Suprapubic skin (tissue), 4 donors: ENCODE measurements at places on chromosomes 11 and 22. TPM values are rescaled to one million over a fixed set of nuclear protein-coding genes. Genes with fewer than 3 reads are reported as not detected.

MS4A18 gene
- total RNA-seq, result not detected

GRCh38 chr11:128804481-128804880, 62.6 kb downstream of the KCNJ1 start:
- no peak for DNase-seq
- no peak overlapping the region for H3K4me3 ChIP-seq
- H3K36me3 ChIP-seq, result peaks cover 6% of the 10 kb centered on the region
- no peaks in the 10 kb centered on the region for H3K4me1 ChIP-seq
- no peak overlapping the region for H3K27ac ChIP-seq

DNA sequence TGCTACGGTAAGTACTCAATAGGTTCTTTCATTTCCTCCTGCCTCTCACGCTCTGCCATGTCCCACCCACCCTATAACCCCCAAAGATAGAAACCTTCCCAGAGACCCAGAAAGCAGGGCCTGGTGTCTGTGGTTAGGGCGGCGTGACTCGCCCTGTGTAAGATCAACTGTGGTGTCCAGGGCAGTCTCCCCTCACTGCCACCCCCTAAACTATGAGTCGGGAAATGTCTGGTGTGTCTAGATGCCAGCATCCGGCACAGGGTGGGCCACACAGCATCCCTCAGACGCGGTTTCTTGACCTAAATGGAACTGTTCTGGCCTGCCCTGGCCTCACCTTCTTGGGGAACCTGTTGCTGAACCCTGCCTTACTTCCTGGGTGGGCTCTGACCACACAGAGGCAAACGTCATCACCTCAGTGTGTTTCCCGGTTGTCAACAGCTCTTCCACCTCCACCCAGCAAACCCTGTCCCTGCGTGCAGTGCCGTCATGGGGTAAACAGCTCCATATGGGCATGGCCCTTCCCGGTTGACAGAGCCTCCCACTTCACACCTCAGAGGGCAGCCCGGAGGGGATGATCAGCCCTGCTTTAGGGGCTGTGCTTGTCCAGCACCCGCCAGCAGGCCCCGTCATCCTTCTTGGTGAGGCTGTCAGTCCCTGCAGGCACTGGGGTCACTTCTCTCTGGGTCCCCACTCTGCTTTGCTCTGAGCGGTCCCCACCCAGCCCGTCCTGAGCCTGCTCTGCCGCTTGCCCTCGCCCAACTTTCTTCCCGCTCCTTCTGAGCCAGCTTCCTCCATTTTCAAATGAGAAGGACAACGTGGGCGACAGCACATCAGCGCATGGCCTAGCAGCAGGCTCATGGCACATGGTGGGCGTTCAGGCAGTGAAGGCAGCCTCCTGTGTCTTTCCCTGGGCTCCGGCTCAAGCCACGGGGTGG, 6.0 kb downstream of the WNT11 start:
- no peak for DNase-seq
- H3K27ac ChIP-seq, result no peak overlapping the region
- H3K36me3 ChIP-seq, result no peaks in the 10 kb centered on the region
- no peak overlapping the region for H3K4me3 ChIP-seq
- H3K4me1 ChIP-seq, result no peaks in the 10 kb centered on the region
- H3K27me3 ChIP-seq, result peaks cover 5% of the 10 kb centered on the region

OR56A4 gene
- not detected for total RNA-seq

DNA sequence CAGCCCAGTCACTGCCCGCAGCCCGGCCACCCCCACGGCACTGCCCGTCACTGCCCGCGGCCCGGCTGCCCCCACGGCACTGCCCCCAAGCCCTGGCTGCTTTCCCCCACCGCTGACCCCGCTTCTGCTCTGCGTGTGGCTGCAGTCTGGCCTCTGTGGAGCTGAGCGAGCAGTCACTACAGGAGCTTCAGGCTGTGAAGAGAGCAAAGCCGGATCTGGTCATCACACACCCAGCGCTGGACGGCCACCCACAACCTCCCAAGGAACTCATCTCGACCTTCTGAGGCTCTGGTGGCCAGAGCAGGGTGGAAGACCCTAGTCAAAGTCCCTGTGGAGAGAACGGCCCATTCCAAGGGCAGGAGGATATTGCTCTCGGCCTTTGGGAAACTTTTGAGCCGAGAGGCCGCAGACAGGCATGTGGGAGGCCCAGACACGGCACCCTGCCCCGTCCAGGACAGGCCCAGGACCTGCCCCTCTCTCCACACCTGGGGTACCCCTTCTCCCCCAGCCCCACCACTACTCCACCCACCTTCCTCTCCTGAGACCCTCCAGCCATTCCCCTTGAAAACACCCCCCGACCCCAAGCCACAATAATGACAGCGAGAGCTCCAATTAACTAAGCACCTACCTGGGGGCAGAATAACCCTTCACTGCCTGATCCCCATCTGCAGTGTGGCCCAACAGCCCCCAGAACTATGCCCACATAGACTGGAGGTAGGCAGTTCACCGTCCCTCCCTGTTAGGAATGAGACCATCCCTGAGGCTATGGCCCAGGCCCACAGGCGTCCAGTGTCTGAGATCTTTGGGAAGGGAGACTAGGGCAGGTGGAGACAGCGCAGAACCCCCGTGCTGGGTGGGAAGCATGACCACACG, 3.7 kb upstream of the PGGHG start:
- peak; percentile 72 for DNase-seq
- peaks cover 40% of the 10 kb centered on the region for H3K4me1 ChIP-seq
- no peaks in the 10 kb centered on the region for H3K36me3 ChIP-seq
- no peak overlapping the region for H3K4me3 ChIP-seq
- no peak overlapping the region for H3K27ac ChIP-seq

DNA sequence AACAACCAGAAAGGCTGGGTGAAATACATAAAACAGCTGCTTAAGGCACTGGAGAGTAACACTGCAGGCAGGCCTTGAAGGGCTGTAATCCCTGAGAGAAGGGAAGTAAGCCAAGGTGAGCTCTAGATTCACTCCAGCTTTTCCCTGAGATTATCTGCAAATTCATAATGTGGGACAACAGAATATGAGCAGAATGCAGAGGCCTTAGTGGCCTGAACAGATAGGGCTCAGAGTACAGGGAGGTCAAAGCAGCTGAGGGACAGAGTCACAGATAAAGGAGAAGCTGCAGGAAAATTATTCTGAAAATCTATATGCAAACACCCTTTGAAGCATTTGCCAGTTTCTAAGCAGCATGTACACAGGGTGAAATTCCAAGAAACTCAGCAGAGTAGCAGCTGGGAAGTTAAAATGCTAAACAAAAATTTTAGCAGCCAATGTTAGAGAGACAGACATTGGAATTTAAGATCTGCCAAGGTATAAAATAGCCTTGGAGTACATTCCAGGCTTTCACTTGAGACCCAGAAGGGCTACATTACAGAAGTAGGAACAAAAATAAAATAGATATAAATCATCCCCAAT, 48.1 kb upstream of the CWF19L2 start:
- peaks cover 26% of the 10 kb centered on the region for H3K36me3 ChIP-seq
- H3K4me1 ChIP-seq, result no peaks in the 10 kb centered on the region
- no peak overlapping the region for H3K4me3 ChIP-seq
- no peak overlapping the region for H3K27ac ChIP-seq
- no peaks in the 10 kb centered on the region for H3K27me3 ChIP-seq

- no peak overlapping the region for H3K27ac ChIP-seq
- H3K27me3 ChIP-seq, result no peaks in the 10 kb centered on the region
- H3K4me1 ChIP-seq, result no peaks in the 10 kb centered on the region
- no peaks in the 10 kb centered on the region for H3K36me3 ChIP-seq
Measured at GRCh38 chr22:24028533-24028932, 17.4 kb downstream of the CABIN1 start.

DNA sequence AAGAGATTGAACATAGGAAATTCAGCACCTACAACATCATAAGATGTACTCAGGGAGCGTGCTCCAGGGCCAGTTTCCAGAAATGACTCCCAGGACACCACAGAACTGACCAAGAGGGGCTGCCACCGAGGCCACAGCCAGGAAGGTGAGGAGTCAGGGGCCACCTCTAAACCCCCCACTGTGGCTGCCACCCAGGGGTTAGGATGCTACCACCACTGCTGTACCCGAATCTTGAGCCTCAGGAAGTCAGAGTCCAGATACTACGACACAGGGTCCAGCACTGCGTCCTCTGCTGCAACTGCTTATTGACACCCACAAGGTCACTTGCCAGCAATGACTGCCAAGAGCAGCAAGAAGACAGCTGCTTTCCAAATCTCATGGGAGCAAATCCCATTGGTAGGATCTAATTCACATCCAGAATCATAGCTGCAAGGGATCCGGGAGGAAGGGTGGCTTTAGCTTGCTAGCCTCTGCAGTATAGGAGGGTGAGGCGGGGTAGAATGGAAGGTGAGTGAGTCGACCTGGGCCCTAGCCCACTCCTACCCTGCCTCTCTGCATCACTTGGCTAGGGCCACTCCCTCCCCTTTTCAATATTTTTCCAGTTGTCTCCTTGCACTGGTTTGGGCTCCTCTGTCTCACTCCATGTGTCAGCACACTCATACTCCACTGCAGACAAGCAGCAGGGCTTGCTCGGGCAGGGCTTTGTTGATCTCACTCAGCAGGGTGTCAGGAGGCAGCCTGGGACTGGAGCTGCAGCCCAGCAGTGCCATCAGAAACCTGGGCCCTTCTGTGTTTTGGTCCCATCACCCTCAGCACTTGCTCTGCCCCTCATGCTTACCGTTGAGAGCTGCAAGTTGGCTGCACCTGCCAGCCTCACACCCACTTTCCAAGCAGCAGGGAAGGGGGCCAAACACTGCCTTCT, 18.1 kb upstream of the CYTH4 start:
- DNase-seq, result no peak
- no peaks in the 10 kb centered on the region for H3K36me3 ChIP-seq
- H3K4me1 ChIP-seq, result peaks cover 11% of the 10 kb centered on the region
- no peak overlapping the region for H3K4me3 ChIP-seq
